Foreskin keratinocyte (primary cell): ENCODE measurements at places on chromosomes 13 and 19. TPM values are rescaled to one million over a fixed set of nuclear protein-coding genes. Genes with fewer than 3 reads are reported as not detected.

Gene OLFM2
- polyA plus RNA-seq: 1.5 TPM in 2 replicates

Gene ELSPBP1
- not detected in 2 replicates for polyA plus RNA-seq

Gene ZNF175
- 0.88 and 0.90 TPM in 2 replicates for polyA plus RNA-seq

Gene GPC5
- not detected in 2 replicates for polyA plus RNA-seq

Gene KCNJ14
- 0.28 and 0.43 TPM in 2 replicates for polyA plus RNA-seq

Gene LRG1
- 0.32 and 0.50 TPM in 2 replicates for polyA plus RNA-seq

Gene PGPEP1
- 2.9 and 4.2 TPM in 2 replicates for polyA plus RNA-seq
